ENCODE measurements at places on chromosomes 11 and 22.

DNA sequence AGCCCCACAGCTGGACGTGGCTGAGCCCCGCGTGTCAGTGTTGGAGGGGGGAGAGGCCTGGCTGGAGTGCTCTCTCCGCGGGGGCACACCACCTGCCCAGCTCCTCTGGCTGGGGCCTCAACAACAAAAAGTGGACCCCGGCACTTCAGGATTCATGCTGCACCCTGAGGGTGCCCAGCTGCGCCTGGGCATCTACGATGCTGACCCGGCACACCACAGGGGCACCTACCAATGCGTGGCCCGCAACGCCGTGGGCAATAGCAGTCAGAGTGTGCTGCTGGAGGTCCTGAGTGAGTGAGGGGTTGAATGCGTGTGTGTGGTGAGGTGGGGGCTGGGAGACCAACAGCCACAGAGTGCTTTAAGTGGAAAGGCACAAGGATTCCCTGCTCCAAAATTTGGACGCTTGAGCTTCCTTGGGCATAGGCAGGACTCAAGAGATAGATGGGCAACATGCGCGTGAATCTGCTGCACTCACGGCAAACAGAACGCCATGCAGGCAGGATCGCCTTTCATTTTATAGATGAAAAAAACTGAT lies 7.6 kb downstream of the VSIG10L2 start:
- no peak for DNase-seq

DNA sequence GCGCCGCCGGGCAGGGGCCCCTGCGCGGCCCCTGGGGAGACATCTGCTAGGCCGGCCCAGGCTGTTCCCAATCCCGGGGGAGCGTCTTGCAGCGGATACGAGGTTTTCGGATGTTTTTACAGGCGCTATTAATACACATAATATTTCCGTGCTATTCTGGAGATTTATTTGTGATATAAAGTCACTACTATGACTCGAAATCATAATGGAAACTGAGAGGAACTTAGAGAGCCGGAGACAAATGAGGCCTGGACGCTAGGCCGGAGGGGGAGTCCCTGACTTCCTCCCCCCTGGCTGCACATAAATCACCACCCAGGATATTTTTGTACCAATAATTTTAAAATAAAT lies 91.7 kb upstream of the ANO1 start:
- DNase-seq, result no peak

- no peak for DNase-seq
These were observed 20.8 kb upstream of the PPARA start for GRCh38 chr22:46129390-46130041.

- peak; percentile 92 for DNase-seq
These were observed 9.7 kb downstream of the FXYD2 start for GRCh38 chr11:117814766-117815261.

Data from stimulated activated effector memory CD8-positive, alpha-beta T cell treated with anti-CD3 and anti-CD28 coated beads, Interleukin-12 subunit alpha, Interleukin-12 subunit beta, amount 100 ng/mL, for 72 hours (primary cell).